ENCODE measurements at places on chromosomes 16 and 17. TPM values are rescaled to one million over a fixed set of nuclear protein-coding genes. Genes with fewer than 3 reads are reported as not detected.
A peak's percentile ranks its signal among the peaks of the same experiment; 100 is the strongest.

DNA sequence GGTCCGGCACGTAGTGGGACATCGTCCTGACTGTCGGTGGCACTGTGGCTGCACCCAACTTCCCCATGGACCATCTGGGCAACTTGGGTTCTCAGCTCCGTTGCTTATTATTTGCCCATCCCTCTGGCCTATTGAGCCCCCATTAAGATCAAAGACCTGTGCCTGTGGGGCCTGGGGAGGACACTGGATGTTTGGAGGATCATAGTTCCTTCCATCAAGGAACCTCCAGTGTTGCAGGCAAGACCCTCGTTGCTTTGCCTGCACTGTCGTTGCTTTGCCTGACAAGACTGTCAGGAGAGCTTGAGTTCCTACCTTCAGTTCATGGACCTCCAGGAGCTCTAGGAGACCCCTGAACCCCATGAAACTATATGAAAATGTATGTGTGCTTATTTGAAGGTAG, 127.2 kb downstream of the CCDC144A start:
- DNase-seq: no peak

The ADAD2 gene
- total RNA-seq: not detected

The CLEC18C gene
- total RNA-seq: 0.96 TPM

The KIFC3 gene
- 40.7 TPM for total RNA-seq

GRCh38 chr17:35890774-35891155, 10.6 kb upstream of the CCL5 start:
- no peak for DNase-seq

The WFDC1 gene
- 334 TPM for total RNA-seq

DNA sequence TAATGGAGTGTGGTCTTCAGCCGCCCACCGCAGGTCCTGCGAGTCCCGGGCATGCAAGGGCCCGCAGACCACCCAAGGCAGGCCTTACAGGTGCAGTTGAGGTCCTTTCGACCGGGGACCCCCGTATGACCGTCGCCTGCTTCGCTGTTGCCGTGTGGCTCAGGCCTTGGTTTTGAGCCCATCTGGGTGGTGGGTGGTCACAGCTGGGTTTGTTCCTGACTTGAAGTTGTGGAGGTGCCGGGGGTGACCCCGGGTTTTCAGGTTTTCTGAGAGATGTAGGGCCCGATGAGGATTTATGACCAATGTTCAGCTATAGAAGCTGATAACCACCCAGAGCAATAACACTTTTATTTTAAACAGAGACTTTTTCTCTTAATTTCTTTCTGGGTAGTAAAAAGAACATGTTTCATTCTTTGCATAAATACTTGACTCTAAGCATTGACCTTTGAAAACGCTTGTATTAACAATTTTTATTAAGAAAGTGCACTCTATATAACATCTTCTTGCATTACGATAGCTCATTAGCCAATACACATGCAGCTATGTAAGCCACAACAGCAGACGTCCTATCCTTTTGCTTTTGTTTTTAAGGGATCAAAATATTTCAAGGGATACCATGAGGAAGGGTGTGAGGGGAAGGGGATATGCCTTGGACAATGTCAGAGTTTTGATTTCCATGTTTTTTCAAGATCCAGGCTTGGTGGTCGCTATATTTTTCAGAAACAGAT, 1.9 kb downstream of the FOXL1 start:
- no peak for DNase-seq

The HOXB3 gene
- total RNA-seq: 18.3 TPM

The HOXB9 gene
- 0.24 TPM for total RNA-seq

- DNase-seq: no peak
Observed at GRCh38 chr16:78425281-78425680, 325.8 kb downstream of the WWOX start.

GRCh38 chr16:27726621-27727261, 176.8 kb downstream of the KATNIP start:
- DNase-seq: no peak

The LLGL2 gene
- 14.7 TPM for total RNA-seq

- DNase-seq: peak; percentile 45
Observed at GRCh38 chr16:25051406-25052150, 36.4 kb upstream of the ARHGAP17 start.

DNA sequence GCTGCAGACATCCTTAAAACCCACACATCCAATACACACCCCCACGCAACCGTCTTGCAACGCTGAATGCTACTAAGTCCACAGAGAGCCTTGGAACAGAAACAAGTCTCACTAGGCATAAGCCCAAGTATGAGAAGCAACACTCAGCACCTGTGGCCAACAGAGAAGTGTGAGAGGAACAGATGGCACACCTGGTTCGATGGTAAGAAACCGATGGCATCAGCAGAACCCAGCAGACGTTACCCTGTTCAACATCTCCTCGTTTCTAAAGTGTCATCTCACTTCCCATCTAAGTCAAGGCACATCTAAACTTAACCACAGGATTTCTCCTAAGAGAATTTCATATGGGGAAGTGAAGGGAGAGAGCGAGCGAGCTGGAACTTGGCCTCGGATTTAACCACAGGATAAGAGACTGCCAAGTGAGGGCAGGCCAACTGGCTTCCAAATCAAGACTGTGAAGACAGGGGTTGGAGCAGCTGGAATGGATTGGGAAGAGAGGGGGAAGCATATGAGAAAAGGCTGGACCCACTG, 41.0 kb downstream of the NXPH3 start:
- DNase-seq: peak; percentile 72

- no peak for DNase-seq
Observed at GRCh38 chr17:65886315-65887245, 305.4 kb downstream of the CEP112 start.

GRCh38 chr16:84827897-84828296, 8.1 kb downstream of the CRISPLD2 start:
- no peak for DNase-seq

DNA sequence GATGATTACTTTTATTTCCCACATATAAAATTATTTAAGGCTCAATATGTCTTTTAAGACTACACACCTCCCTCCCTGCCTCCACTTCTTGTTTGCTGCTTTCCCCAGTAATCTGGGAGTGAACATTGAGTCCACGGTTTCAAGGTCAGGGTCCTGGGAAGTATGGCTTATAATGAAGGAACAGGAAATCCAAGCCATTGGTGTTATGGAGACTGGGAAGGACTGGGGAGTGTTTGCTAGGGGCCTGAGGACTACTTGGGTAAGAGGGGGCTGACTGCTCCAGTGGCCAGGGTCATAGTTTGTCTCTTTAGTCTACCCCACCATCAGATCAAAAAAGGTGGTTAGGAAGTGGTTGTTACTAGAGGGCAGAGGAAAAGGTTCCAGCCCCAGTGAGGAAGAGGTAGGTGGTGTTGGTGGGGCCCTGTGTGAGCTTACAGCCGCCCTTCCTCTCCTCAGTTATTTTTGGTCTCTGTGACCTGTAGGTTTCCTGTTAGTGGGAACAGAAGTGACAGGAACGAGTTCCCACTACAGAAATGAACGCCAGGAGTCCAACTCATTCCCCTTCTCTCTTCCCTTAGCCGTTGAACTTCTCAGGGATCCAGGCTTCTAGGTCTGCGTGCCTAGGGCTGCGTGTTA, 742 bp upstream of the SLC16A13 start:
- no peak for DNase-seq

DNA sequence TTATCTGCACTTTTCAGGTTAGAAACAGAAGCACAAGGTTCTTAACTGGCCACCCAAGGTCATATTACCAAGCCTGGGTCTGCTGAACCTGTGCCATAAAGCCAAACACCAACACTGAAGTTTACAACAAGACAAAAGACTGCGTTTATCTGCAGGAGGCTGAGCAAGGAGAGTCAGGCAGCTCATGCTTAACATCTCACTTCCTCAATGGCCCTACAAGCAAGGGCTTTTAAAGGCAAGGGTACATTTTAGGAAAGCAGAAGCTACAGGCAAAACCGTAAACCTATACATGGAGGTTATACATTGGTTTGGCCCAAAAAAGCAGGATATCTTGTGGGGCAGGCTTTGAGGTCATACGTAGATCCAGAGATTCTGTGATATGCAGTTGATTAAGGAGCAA, 91.2 kb downstream of the GNAO1 start:
- no peak for DNase-seq

DNA sequence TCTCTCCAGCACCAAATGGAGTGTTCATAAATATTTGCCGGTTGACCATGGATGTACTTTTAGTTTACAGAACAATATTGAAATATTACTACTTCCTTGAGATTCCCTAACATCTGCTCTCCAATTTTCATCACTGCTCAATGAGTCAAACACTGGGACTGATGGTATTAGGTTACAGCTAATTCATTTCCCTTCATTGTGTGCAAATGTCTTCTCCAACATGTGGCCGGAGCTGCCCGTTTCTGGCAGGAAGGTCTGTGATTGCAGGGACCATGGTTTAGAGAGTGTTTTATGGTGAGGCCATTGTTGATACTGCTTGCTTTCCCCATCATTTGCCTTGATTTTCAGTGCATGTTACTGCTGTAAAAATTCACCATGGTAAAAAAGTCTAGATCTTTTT, 209.3 kb downstream of the HS3ST3B1 start:
- DNase-seq: no peak

The CIBAR2 gene
- total RNA-seq: not detected

DNA sequence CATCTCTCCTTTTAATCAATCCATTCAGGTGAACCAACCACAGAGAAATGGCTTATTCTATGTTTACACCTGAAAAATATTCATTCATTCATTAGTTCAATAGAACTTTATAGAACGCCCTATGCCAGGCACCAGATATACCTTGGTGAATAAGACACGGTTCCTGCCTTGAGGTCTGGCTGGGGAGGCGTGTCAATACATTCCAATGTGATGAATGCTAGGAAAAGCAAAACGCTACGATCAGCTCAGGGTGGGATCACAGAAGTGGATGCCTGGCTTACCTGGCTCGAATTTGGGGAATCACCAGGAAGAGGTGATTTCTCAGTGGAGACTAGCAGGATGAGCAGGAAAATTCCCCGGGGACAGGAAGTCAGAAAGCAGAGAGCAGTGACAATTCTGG, 17.5 kb upstream of the WFIKKN2 start:
- DNase-seq: no peak

DNA sequence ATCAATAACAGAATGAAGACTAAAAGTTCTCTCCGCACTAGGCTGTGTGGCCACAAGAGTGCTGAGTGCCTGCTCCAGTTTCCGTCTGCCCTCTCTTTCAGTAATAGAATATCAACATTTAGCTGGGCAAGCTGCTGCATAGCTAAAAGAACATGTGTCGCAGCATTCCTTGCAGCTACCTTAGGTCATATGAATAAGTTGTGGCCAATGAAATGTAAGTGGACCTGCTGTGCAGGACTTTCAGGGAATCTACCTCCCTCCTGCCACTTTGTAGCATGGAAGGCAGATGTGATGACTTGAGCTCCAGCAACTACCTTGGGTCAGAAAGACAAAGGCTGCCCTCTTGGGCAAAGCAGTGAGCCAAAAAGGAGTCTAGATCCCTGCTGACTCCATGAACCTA, 25.4 kb downstream of the SLC39A11 start:
- DNase-seq: no peak

The NPB gene
- total RNA-seq: 1.4 TPM

The G6PC1 gene
- total RNA-seq: not detected

DNA sequence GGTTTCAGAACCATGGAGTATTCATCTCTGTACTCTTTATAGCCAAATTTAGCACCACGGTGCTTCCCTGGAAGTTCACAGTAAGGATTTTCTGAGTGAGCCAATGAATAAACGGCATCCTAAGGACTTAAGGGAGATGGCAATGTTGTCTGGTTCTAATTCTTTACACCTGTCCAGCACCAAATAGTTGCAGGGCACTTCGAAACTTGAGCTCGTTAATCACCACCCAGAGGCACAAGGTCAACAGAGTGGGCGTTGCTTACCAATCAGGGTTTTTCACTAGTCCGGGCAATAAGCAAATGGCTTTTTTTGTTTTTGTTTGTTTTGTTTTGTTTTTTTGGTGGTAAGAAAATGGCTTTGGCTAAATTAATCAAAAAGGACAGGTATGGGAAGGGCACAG, 28.2 kb upstream of the TMEM220 start:
- DNase-seq: no peak

The PLXDC1 gene
- total RNA-seq: 9.9 TPM

DNA sequence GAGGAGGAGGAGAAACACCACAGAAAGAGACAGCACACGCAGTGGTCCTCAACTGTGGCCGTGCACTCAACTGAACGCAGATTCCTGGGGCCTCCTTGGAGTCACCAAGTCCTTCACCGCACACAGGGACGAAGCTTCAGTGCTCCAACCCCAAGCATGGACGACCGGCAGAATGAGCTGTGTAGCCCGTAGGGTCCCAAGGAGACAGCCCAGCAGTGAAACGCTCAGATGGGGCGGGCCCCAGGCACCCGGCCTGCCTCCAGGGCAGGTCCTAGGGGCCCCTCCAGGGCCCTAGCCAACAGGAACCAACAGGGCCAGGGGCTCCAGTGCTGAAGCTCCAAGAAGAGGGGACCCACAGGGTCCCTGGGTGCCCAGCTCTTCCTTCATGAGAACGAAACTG, 13.2 kb downstream of the RAB40B start:
- no peak for DNase-seq

DNA sequence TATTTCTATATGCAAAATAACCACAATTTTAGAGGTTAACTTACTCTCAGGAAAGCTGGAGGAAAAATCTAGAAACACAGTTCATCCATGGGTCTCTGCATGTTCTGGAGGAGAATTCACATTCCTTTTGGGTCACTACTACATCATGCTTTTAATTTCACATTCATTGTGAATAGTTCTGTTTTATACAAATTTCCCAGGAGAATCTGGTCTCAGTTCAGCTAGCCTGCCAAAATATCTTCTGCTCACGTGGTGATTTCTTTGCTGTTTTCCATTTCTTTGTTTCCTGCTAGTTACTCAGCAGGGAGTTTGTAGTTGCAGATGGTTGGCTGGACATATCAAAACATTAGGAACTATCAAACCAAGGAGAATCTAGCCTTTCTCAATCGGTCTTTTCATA, at the start of gene ABCA9:
Gene ABCA9, minus strand, starts transcription at position 106 of the 400 bp plus-strand sequence. CDS start 9,801 bp downstream, outside the sequence.
- peak; percentile 22 for DNase-seq
